ENCODE measurements at places on chromosomes 13 and 19.

GRCh38 chr13:114140131-114140905 lies 7.9 kb upstream of the RASA3 start:
- no peak for DNase-seq

DNA sequence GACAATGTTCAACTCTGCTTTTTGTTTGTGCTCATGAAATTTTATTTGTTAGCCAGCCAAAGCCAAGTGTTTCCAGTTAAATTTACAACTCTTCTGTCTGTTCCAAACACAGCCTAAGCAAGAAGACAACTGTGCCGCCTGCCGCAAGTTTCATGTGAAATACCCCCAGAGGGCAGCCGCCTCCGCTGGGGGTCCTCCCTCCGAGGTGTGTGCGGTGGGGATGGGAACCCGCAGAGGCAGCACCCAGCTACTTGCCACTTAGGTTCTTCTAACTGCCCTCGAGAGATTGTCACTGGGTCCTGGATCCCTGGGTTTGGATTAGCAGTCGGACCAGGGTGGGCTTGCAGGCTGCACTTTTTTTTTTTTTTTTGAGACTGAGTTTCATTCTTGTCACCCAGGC lies 28.5 kb downstream of the ATP11A start:
- no peak for DNase-seq

GRCh38 chr13:57063007-57063406 lies 77.7 kb upstream of the PRR20A start:
- DNase-seq = peak; percentile 71

DNA sequence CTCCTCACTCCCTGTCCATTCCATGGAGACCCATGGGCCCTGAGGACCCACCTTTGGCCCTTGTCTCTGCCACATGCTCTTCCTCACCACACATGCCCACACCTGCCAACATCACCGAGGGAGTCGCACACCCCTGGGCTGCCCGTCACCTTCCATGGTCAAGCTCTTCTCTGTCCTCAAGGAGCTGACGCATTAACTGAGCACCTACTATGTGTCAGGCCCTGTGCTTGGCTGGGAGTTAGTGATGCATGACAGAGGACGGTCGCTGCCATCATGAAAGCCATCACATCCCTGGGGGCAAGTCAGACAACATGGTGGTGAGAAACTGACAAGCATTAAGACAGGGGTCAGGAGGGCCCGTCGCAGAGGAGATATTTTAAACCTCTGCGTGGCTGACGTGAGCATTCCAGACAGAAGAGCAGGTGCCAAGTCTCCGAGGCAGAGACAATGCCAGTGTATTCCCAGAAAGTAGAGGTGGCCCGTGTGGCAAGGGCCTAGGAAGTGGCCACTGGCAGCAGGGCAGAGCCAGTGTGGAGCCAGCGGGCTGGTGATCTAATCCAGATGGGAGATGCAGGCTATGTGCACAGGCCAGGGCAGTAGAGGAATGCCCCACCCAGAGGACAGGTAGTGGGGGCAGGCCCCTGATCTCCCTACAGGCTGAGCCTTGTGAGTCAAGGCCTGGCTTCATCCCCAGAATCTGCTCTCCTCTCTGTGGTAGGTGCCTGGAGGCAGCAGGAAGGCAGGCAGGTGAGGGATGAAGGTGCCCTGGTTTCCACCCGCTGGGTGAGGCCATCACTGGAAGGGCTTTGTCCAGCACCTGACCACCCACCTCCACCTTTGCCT lies 21.2 kb downstream of the ELAVL1 start:
- no peak for DNase-seq

DNA sequence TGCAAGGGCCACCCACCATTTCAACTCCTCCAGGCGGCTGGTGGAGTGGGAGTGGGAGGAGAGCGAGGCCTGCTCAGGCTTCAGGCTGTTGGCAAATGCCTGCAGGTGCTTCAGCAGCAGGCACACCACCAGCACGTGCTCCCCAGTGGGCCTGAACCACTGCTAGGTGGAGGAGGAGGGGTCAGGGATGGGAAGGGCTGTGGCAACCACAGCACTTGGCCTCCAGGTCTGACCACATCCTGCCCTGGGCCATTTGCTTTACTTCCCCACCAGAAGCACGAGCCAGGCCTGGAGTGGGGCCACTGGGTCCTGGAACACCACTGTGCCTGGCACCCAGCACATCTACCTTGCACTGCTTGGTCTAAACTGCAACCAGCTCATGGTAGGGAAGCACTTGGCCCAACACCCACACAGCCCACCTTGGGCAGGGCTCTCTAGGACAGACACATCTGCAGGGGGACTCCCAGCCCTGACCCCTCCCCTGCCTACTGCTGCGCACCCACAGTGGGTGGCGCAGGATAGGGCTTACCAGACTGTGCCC lies 26.2 kb downstream of the TUBA3C start:
- no peak for DNase-seq

- no peak for DNase-seq
Observed at GRCh38 chr13:69213396-69213795, 894.2 kb upstream of the ATXN8OS start.

DNA sequence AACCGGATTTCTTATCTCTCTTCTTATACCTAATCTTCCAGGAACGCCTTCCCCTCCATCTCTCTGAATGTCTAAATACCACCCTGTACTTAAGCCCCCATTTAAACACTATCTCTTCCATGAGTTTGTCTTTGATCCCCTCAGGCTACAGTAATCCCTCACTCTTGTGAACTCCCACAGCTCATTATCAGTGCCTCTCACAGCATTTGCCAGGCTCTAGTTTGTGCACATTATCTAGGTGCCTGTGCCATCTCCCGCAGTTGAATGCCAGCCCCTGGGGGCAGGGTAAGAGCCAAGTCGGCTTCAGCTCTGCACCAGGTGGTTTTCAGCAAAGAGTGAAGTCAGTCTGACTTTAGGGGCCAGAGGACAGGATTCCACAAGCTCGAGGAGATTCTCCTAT lies 71.4 kb downstream of the FREM2 start:
- DNase-seq = no peak

- no peak for DNase-seq
Observed at GRCh38 chr19:17520865-17521264, 9.4 kb downstream of the PGLS start.

DNA sequence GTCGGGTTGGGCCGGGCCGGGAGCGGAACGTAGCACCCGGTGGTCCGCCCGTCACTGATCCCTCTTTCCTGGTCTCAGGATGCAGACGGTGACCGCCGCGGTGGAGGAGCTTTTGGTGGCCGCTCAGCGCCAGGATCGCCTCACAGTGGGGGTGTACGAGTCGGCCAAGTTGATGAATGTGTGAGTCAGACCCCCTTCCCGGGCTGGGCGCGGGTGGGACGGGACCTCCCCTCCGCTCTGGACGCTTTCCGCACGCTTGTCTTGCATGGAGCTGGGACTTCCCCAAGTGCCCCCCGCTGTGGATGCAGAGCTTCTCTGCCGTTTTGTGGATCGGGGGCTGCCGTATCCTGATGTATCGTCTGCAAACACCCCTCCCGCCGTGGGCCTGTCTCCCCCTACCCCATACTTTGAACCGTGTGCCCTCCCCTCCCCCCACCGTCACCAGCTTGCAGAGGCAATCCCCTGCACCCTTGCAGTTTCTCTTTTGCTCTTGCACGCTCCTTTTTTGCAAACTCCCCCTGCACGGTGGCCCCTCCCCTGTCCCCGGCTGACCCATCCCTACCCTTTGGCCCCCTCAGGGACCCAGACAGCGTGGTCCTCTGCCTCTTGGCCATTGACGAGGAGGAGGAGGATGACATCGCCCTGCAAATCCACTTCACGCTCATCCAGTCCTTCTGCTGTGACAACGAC lies 669 bp downstream of the GADD45B start:
- no peak for DNase-seq

GRCh38 chr19:5537870-5538269 lies 29.9 kb downstream of the TINCR start:
- DNase-seq = no peak

GRCh38 chr13:36918246-36919131 lies 1.5 kb downstream of the SMAD9 start:
- no peak for DNase-seq

- no peak for DNase-seq
Observed at GRCh38 chr19:8663920-8664670, 33.7 kb downstream of the NFILZ start.

DNA sequence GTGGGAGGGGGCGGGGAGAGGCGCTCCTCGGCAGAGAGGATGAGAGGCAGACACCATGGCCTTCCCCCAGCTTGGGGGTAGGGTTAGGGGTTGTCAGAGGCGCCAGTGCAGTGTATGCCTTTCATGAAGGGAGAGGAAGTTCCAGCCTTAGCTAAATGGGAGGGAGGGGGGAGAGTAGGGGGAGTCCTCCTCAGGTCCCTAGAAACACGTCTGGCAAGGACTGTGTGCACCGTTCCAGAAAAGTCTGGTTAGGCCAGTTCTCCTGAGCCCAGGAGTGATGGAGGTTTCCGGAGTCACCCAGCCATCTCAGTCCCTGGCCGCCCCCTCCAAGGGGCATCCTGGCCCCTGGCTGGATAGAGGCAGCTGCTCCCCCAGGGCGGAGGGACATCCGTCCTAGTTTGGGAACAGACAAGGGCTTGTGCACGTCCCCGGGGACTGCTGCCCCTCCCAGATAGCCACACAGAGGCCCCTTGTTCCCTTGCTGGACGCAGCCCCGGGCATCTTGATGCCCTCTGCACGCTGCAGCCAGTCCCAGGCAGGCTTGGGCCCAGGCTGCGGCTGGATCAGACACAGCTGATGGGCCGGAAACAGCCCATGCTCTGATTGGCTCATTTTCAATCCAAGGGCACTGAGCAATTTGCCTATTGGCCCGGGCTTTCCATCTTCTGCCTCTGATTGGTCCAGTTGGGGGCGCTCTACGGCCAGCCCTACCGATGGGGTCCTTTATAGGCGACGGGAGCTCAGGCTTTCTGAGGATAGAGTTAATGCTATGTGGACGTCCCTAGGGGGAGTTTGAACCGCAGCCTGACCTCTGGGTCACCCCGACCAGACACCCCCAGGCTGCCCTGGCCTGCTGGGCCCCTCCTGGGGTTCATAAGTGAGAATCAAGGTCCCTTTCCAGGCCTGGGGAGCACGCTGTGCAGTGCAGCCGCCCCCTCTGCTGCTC lies 3.8 kb downstream of the S1PR2 start:
- peak; percentile 42 for DNase-seq

GRCh38 chr19:3029065-3029923 lies at the start of gene TLE2:
Gene TLE2 (minus strand): TSS chr19:3029280. CDS start chr19:3028904, 376 bp downstream.
- DNase-seq = no peak

- no peak for DNase-seq
Observed at GRCh38 chr13:42532561-42533335, 41.2 kb upstream of the TNFSF11 start.

- no peak for DNase-seq
Observed at GRCh38 chr19:45340232-45340898, at the start of gene KLC3. Gene KLC3 (plus strand): TSS chr19:45340750. CDS start chr19:45345542, 4,792 bp downstream.

DNA sequence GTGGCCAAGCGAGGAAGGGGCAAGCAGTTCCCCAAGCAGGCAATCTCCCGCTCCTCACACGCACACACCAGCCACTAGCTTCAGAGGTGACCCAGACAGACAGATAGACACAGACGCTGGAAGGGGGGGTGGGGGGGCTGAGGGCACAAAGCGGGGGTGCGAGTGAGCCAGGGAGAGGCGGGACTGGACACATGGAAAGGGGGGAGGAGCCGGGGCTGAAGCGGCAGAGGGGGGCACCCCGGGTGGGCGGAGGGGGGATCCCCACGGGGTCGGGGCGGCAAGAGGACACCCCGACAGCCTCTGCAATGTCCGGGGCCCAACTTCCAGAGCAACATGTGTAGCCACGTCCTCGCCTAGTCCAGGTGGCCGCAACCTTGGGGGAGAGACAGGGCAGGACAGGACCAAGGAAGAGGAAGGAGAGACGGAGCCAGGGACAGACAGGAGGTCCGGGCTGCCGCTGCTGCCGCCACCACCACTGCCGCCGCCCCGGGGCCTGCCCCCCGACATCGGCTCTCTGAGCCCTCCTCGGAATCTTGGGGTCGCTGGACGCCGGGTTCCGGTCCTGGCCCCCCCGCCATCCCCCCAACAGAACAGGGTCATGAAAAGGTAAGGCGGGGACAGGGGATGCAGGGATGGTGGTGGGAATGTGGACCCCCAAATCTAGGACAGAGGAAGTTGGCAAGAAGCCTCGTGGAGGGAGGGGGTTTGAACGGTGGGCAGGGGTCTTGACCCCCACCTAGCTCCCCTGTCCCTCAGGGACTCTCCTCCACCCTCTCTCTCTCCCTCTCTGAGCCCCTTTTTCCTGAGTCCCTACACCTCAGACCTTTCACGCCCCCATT lies 1.1 kb downstream of the GRIN2D start:
- no peak for DNase-seq

GRCh38 chr13:45833242-45833641 lies 18.3 kb downstream of the SIAH3 start:
- DNase-seq = no peak

- no peak for DNase-seq
Observed at GRCh38 chr13:79406597-79406908, 498 bp upstream of the RBM26 start.

- DNase-seq = no peak
Observed at GRCh38 chr13:93996481-93996880, 483.0 kb downstream of the DCT start.

GRCh38 chr19:43316591-43317319 lies 36.7 kb upstream of the CD177 start:
- no peak for DNase-seq

GRCh38 chr19:40110570-40110969 lies 19.8 kb upstream of the ZNF780A start:
- no peak for DNase-seq

GRCh38 chr13:72657379-72657778 lies 70.0 kb downstream of the MZT1 start:
- DNase-seq = no peak

DNA sequence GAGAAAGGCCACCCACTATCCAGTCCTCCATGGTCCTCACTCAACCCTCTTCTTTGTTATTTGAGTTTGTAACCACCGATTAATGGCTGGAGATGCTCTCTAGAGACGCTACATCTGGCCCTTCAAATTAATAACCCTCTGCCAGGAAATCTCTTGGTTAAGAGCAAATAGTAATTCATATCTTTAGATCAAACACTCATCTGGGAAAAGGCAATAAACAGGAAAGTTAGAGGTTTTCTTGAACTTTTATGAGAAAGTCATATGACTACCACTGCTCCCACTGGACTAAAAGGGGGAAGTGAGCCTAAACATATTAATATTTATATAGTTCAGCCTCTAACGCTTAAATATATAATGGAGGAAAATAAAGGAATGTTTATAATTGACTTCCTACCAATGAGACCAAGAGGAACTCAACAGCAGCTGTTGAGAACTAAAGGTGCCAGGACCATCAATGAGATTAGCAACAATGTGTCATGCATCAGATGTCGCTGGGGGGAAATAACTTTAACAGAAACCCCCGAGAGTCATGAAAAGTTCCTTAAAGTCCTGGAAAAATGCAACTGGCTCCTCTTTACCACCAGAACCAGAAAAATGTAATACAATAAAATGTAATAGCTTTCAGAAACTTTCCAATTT lies 2.7 kb downstream of the TBC1D4 start:
- DNase-seq = no peak

DNA sequence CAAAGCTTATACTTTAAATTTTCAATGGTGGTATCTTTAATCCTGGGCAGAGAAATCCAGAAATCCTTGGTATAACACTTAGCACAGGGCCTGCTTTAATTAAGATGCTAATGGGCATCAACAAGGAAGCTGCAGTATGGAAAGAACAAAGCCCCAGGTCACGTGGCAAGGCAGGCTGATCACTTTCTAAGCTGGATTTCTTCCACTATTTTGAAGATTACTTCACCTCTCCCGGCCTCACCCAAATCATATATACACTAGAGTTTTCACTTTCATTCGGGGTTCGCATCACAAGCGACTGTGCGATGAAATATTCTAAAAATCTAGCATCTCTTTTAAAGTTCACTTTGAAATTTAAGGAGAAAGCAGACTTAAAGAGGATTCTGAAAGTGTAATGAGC lies 71.8 kb downstream of the STARD13 start:
- DNase-seq = no peak
